Upper lobe of right lung (tissue), 1 donor: ENCODE measurements at places on chromosomes 16 and 17.

DNA sequence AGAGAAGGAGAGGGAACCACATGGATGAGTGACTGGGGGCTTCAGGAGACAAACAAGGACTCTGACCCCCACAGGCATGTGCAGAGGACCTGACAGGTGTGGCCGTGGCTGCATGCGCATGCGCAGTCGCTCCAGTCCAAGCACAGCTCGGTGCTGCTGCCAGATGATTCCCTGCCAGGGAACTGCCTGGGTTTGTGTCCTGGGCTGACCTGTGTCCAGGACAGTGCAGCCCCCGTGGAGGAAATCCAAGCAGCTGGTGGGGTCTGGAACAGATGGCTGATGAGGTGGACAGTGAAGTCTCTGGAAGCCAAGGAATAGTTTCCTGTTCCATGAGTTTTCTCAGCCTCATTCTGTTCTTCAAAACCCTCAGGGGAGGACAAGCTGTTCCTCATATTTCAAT is 27.3 kb downstream of the LASP1 start:
- no peak for DNase-seq

- DNase-seq, result no peak
Observed at GRCh38 chr16:57611181-57611580, 17.2 kb upstream of the ADGRG1 start.

DNA sequence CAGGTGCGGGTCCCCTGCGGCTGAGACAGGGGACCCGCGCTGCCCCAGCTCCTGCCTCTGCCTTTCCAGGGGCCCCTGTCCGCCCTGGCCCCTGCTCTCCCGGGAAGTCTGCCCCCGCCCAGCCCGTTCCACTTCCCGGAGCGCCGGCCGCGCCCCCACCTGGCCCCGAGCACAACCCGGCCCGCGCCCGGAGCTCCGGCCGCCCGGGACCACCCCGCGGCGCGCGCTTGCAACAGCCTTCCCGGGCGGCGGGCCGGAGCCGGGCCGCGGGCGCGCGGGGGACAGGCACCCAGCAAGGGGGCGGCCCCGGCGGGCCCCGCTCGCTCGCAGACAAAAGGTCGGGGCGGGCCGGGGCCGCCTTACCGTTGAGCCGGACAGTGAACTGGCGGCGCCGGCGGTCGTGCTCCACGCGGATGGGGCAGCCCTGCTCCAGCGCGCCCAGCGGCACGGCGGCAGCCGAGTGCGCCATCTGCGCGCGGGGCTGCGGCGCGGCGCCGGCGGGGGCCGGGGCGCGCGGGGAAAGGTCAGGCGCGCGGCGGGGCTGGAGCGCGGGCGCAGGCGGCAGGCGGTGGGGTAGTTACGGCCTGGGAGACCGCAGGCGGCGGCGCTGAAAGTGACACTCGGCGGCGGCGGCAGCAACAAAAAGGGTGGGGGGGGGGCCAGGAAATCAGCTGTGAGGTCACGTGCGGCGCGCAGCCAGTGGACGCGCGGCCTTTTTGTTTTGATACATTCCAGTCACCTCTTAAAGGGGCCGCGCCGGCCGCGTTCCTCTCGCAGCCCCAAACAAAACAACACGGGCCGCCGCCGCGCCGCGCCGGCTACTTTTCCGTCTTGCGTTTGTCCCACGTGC is at the start of gene NATD1:
Gene NATD1, minus strand, starts transcription at position 615 of the 850 bp plus-strand sequence. Its CDS starts 146 bp downstream, at position 469.
- peak; percentile 92 for DNase-seq

- DNase-seq, result no peak
Observed at GRCh38 chr16:47067203-47067602, 76.5 kb downstream of the NETO2 start.

GRCh38 chr16:23290189-23291062 is 11.7 kb upstream of the SCNN1B start:
- no peak for DNase-seq

DNA sequence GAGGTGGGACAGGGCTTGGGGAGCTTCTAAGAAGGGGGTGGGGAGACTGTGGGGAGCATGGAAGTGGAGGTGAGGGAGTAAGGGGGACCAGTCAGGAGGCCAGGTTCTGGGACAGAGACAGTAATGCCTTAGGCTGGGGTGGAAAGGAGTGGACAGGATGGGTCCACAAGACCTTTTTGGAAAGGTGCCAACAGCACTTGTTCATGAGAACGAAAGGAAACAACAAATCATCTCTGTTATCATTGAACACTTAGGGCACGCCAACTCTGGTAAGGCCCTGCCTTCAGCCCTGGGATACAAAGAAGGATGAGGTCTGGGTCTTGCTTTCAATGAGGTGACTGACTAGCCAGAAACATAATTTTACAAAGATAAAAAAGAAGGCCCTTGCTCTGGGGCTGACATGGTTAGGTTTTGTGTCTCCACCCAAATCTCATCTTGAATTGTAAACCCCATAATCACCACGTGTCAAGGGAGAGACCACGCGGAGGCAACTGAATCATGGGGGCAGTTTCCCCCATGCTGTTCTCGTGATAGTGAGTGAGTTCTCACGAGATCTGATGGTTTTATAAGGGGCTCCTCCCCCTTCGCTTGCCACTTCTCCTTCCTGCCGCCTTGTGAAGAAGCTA is 113.8 kb downstream of the SLC39A11 start:
- DNase-seq, result no peak

DNA sequence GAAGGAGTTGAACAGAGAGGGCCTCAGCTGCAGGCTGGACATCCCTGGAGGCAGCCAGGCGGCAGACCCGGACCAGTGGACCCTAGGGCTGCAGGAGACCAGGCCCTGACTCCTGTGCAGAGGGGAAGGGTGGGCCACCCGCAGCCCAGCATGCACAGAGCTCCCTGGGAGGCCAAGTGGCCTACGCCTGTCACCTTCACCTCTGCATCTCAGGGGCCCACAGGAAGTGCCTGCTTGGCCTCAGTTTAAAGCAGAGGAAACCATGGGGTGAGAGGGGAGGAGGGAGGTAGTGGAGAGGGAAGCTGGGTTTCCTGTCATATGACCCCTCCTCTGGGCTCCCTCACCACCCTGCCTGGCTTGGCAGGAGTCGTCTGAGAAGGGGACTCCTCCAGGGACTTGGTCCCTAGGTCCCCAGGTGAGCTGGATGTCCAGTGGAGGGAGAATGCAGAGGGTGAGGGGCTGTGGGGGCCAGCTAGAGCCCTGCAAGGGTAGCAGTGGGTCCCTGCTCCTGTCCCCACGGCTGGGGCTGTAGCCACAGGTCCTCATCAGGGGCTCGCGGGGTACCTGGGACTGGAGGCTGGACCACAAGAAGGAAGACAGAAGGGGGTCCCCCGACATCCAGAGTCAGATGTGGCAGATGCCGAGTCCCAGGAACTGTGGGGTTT is at the start of gene TMC8:
Gene TMC8, plus strand, starts transcription at position 335 of the 665 bp plus-strand sequence. CDS start 818 bp downstream, outside the sequence.
- DNase-seq, result peak; percentile 76

- DNase-seq, result no peak
Observed at GRCh38 chr16:75494184-75494583, 1.1 kb downstream of the CHST6 start.

DNA sequence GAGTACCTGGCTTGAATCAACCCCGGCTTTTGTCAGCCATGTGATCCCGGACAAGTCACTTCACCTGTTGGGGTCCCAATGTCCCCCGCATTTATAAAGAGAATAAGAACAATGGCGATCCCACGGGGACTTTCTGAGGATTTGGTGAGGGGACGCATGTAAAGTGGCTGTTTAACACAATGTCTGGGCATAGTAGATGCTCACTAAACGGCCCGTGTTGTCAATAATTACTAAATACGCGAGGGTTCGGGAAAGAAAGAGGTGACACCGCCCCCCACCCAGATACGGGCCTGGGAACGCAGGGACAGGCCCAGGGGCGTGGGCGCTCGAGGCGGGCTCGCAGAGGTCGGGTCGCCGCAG is 1.8 kb downstream of the SYNGR3 start:
- no peak for DNase-seq

DNA sequence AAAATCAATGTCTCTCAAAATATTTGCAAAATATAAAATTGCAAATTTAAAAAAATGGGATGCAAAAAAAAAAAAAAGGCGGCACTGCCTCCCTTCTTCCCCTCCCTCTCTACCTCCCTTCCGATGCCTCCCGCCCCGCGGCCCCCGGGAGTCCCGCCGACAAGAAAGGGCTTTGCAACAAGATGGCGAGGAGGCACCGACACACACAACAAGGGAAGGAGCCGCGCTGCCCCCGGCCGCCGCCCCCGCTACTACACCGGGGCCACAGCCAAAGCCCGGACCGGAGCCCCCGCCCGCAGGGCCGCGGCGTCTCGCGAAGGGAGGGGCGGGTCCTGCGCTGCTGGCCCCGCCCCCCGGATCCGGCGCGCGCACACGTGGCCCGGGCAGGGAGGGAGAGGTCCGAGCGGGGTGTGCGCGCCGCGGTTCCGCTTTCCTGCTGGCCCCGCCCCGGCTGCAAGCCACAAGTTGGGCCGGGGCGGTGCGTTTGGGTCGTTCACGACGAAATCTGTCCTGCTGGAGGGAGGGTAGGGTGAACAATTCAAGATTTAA is at the start of gene MNT:
Gene MNT, minus strand, starts transcription at position 184 of the 549 bp plus-strand sequence. CDS start 348 bp downstream, outside the sequence.
- DNase-seq, result peak; percentile 97

DNA sequence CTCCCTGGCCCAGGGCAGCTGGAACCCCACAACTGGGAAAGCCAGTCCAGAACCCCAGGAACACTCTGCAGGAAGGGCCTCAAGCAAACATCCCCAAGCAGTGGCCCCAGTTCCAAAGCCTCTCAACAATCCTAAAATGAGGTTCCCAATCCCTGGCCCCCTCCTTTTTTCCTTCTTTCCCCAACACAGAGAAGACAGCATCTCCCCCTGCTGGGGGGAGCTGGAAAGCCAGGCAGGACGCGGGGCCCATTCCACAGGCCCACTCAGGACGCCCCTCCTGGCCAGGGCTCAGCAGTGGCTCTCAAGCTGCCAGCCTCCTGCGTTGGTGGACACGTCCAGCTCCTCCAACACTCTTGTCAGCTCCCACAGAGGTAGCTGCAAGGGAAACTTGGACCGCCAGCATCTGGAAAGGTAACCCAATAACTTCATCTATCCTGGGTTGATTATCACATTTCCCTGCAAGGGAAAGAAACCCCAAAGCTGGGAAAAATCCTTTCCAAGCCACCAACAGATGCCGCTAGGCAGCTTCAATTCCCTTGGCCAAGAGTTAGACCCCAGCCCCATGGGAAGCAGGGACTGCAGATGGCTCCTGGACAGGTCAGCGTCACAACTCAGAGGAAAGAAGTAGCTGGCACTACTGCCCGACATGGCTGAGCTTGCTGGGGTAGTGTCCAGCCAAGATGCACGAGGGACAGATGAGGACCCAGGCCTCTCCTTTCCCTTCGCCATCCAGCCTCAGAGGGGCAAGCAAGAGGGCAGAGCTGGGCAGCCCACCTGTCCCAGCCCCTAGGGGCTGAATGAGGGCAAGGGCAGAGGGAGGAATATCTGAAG is 7.6 kb downstream of the HDAC5 start:
- no peak for DNase-seq

GRCh38 chr17:75587675-75588595 is at the start of gene MYO15B:
Gene MYO15B, plus strand, starts transcription at chr17:75587800. Its CDS starts 258 bp downstream, at chr17:75588058.
- DNase-seq, result peak; percentile 88

- peak; percentile 74 for DNase-seq
Observed at GRCh38 chr16:4347010-4347409, 4.1 kb downstream of the PAM16 start.

DNA sequence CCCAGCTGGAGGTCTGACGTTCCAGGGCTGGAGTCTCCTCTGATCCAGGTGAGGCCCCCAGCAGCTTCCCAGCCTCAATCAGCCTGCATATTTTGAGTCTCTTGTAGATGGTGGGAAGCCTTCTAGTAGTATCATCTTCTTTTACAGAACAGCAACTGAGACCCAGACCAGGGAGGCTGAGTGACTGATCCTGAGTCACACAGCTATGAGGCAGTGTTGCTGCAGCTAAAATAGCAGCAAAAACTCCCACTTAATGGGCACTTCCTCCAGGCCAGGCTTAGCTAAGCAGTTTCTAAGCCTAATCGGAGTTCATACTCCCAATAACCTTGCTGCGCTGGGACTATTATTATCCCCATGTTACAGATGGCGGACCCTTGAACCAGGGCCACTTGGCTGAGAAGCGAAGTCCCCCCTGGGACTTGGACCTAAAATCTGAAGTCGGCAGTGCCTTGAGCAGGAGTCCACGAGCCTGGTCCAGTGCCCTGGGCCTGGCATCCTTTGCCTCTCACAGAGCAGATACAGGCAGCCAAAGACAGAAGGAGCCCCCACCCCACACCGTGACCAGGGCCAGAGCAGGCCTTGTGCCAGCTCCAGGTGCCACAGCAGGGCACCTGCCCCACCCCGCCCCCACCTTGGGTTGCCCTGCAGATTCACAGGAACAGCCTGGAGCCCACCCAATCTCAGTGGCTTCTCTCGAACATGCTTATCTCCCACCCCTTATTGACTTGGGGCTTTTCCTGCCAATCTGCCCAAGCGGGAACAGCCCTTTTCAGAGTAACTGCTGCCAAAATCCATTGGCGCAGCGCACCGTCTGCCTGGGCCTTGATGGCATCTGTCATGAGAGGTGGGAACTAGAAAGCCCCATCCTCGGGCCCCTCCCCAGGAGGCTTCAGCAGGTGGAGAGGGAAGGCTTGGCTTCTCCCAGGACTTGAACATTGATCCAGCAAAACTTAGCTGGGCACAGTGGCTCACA is 65.1 kb downstream of the SOCS1 start:
- DNase-seq, result no peak

GRCh38 chr17:77617516-77617915 is 341.0 kb upstream of the TNRC6C start:
- DNase-seq, result peak; percentile 48
